ENCODE measurements at places on chromosomes 5 and 9.

DNA sequence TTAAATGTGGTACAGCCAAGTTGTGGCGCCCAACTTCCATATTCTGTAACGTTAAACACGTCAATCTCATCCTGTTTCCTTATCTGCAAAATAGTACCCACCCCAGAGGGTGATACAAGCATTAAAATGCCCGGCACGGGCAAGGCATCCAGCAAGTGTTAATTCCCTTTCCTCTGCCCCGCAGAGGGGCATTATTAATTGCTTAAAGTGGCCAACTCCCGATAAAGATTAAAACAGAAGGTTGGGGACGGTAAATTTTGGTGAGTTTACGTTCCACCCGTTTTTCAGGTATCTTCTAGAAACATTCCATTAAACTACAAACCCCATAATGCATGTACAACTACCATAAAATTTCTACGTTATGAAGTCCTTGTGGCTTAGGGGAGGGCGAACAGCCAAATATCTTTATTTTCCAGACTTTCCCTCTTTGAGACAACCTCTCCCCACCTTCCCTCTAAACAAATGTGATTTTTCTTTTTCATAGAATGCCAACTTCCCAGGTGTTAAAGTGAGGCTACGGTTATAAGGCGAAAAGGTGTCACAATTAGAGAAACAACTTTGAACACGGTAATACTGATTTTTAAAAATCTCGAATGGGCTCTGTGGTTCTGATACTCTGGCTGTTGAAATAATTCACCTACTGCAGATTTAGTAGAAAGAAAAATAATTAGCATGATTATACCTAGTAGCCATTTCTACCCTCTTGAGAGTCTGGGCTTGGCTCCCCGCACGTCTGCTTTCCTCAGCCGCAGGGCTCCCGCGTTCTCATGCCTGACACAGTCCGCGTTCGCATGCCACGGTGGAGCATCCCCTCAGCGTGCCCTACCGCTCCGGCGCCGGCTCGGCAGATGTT, 1.2 kb upstream of the GPBP1 start:
- DNase-seq: no peak

DNA sequence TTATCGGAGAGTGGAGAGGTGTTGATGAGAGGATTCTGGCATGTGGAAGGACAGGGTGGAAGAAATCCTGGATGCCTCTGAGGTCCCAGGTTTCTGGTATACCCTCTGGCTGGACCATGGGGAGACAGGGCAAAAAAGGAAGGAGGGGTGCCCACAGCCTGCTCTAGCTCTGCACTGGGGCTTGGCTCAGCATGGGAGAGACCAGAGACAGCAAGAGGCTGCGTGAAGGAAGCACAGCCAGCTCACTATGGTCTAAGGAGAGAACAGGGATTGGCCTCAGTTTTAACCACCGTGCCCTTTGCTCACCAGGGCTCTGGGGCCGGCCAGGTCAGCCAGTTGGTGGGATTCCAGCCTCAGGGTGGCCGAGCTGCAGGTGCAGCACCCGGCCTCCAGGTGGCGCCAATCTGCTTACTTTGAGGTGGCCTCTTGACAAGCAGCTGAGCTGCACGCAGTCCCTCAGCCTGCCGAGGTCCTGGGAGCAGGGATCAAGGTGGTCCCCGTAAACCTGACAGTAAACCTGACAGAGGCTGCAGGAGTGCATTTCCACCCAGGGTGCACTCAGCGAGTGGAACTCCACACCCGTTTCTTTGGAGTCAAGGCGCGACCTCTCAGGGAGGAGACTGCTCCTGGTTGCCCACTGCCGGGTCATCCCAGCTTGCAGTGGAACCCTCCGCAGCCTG, 25.0 kb upstream of the SPTLC1 start:
- DNase-seq: peak; percentile 29

DNA sequence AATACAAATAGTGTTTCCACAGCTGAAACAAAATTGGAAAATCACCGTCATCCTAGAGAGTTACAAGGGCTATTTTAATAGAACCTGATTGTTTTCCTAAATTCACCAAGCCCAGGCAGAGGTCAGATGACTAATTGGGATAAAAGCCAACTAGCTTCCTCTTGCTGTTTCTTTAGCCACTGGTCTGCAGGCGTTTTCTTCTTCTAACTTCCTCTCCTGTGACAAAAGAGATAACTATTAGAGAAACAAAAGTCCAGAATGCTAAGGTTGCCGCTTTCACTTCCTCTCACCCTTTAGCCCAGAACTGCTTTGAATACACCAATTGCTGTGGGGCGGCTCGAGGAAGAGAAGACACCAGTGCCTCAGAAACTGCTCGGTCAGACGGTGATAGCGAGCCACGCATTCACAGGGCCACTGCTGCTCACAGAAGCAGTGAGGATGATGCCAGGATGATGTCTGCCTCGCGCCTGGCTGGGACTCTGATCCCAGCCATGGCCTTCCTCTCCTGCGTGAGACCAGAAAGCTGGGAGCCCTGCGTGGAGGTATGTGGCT, at the start of gene TLR4:
Gene TLR4 (plus strand): TSS at position 380 of the 552 bp plus-strand sequence. CDS start 70 bp downstream, at position 450.
- DNase-seq: peak; percentile 39

GRCh38 chr9:69900406-69900805, 79.8 kb downstream of the CFAP95 start:
- DNase-seq: no peak

GRCh38 chr5:159304961-159305595, 25.2 kb downstream of the IL12B start:
- DNase-seq: no peak

DNA sequence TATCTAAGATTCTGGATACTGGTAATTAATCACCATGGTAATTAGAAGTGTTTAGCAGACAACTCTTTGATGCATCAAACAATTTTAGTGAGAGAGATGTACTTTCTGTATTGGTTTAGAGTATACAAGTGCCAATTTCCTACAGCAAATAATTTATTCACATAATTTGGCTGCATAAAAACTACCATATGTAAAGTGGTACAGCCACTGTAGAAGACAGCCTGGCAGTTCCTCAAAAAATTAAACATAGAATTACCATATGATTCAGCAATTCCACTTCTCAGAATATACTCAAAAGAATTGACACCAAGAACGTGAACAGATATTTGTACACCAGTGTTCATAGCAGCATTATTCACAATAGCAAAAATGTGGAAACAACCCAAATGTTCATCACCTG, 36.2 kb downstream of the PHAX start:
- no peak for DNase-seq

DNA sequence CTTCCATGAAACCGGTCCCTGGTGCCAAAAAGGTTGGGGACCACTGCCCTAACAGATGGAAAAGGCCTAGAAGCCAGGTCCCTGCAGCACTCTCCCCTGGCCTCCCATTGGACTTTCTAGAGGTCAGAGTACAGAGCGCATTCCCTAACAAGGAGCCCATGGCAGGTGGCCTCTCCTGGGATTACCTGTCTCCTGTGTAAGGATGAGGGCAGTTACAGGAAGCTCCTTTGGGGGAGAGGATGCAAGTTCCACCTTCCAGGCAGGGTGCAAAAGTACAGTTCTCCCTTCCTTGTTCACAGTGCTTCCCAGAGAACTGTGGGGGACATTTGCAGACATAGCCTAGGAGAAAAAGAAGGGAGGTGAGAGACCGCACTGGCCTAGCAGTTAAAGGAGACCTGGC, 62.4 kb downstream of the SLC36A1 start:
- no peak for DNase-seq

DNA sequence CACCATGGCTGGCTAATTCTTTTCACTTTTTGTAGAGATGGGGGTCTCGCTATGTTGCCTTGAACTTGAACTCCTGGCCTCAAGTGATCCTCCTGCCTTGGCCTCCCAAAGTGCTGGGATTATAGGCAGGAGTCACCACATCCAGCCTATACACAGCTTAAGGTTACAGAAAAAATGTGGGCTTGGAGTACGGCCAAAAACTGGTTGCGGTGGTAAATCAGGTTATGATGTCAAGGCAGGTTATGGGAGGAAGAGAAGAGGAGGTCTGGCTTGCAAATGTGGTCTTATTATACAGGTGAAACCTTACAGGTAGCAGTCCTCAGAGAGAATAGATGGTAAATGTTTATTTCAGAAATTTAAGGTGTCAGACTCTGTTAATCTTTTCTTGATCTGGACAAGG, 30.7 kb upstream of the SYK start:
- no peak for DNase-seq

GRCh38 chr5:173035904-173036707, 20.0 kb upstream of the CREBRF start:
- DNase-seq: no peak

- no peak for DNase-seq
These were observed 421 bp upstream of the DEPDC1B start for GRCh38 chr5:60700416-60700757.

DNA sequence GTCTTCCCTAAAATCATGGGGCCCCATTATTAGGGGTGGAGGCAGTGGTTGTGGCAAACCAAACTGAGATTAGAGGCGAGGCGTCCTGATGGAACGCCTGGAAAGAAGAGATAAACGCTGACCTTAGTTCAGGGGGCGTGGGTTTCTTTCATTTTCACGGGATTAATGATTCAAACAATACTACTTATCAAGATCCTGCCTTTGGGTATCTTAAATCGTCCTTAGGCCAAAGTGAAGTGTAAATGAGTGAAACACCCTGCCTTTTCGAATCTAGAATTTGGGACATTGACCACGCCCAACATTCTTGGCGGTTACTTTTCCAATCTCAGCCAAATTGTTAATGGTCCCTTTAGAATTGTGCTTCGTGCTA, 1.0 kb upstream of the UBTD2 start:
- no peak for DNase-seq

DNA sequence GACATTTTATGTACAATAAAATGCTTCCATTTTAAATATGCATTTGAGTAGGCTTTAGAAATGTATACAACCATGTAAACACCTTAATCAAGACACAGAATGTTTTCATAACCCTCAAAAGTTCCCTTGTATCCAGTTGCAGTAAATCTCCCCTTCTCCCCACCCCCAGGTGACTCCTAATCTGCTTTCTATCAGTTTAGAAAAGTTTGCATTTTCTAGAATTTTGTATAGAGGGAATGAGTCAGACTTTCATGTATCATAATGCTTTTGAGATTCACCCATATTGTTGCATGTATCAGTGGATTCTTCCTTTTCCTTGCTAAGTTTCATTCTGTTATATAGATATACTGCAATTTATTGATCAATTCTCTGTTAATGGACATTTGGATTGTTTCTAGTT, 17.7 kb upstream of the ZBED3 start:
- no peak for DNase-seq

DNA sequence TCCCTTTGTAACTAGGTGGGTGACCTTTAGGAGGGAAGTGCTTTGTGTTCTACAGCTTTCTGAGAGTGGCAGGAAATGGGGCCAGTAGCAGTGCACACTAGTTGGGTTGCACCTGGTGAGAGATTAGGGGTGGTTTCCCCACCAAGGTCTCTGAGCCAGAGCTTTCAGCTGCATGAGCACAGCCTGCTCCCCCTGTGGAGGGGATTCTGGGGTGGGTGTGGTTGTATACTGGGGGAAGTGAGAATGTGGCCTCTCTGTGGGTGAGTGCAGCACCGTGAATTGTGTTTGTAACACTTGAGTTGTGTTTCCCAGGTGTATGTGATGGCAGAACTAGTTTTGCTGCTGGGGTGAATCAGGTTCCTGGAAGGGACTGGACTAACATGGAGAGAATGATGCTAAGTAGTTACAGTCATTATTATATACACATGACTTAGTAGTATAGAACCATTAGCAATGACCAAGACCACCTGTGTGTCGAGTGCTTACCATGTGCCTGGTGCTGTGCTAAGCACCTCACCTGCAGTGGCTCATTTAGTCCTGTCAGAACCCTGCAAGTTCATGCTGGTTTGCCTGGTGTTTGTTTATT, 11.8 kb upstream of the CXXC5 start:
- DNase-seq: peak; percentile 4
